Neural progenitor cell (in vitro differentiated cells): ENCODE measurements at places on chromosomes 7 and 10. TPM values are rescaled to one million over a fixed set of nuclear protein-coding genes. Genes with fewer than 3 reads are reported as not detected.

The UCN3 gene
- total RNA-seq, result not detected in 2 replicates

GRCh38 chr10:59175538-59176240 is 754 bp upstream of the PHYHIPL start:
- no peak overlapping the region for H3K27ac ChIP-seq
- no peaks in the 10 kb centered on the region for H3K36me3 ChIP-seq
- H3K27me3 ChIP-seq, result peaks cover 92% of the 10 kb centered on the region
- peaks cover 11% of the 10 kb centered on the region for H3K4me1 ChIP-seq
- peak; percentile 70 for DNase-seq

GRCh38 chr7:121126801-121127534 is 138.5 kb downstream of the CPED1 start:
- no peak for DNase-seq
- H3K4me1 ChIP-seq, result no peaks in the 10 kb centered on the region
- no peak overlapping the region for H3K4me3 ChIP-seq
- H3K27ac ChIP-seq, result no peak overlapping the region

DNA sequence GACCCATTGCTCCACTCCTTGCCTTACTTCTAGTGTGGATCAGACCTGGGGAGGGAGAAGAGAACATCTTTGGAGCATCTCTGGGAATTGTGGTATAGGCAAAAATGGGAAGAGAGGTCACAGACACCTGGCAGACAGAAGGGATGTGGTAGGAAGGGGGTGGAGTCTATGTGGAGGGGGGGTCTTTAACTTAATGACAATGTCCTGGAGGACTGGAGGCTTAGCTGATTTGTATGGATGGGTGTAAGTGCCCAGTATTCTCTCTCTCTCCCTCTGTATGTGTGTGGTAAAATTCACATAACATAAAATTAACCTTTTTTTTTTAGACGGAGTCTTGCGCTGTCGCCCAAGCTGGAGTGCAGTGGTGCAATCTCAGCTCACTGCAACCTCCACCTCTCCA is 3.1 kb upstream of the LDB1 start:
- H3K27ac ChIP-seq, result no peak overlapping the region
- no peaks in the 10 kb centered on the region for H3K36me3 ChIP-seq
- H3K4me1 ChIP-seq, result peaks cover 25% of the 10 kb centered on the region
- H3K27me3 ChIP-seq, result no peaks in the 10 kb centered on the region

- no peaks in the 10 kb centered on the region for H3K27me3 ChIP-seq
- H3K36me3 ChIP-seq, result no peaks in the 10 kb centered on the region
- no peak for DNase-seq
- no peaks in the 10 kb centered on the region for H3K4me1 ChIP-seq
- no peak overlapping the region for H3K4me3 ChIP-seq
- no peak overlapping the region for H3K27ac ChIP-seq
Observed at GRCh38 chr7:15862781-15863165, 176.3 kb upstream of the MEOX2 start.

DNA sequence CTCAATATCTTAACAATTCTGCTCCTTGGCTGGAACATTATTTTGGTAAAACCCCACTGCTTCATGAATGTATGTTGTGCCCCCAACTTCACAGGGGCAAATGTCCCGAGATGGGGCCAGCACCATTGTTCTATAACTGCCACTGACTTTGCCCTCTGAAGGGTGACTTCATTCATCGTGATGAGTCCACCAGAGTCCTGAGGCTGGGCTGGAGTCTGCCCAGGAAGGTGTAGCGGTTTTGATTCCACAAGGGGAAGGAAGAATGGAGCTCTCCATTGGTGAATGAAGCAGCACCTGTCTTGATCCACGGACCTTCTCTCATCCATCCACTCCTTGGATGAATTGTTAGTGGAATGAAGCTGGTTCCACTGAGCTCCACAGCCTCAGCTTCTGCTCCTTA is 18.4 kb downstream of the AKR1B1 start:
- no peak overlapping the region for H3K27ac ChIP-seq
- no peaks in the 10 kb centered on the region for H3K36me3 ChIP-seq
- H3K4me3 ChIP-seq, result no peak overlapping the region
- H3K4me1 ChIP-seq, result no peaks in the 10 kb centered on the region
